Common myeloid progenitor, CD34-positive (primary cell): ENCODE measurements at places on chromosomes 3 and 15.

DNA sequence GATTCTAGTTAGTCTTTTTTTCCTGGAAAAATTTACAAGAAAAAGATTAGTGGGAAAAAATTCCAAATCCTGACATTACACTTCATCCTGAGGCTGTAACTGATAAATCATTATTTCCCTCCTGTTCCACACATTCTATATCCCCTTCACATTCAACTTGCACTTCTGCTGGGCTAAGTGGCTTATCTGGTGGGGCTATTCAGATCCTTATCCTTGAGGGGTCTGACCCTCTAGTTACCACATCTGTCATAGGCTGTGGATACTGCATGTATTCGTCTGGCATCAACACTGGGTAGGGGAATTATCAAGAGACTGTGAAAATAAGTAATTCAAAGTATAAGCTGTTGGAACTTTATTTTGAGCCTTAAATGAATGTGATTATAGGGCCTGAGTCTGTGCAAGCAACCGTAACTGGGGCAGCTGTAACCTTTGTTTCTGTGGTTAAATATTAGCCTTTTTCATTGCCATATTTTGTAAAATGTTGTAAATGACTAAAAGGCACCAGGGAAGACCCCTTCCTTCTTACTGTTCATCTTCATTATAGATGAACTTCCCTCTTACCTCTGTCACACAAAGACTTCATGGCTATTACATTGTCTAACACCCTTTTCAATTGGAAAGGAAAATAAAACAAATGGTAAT, 28.0 kb upstream of the TEX9 start:
- no peak for DNase-seq

GRCh38 chr3:49004352-49005302, 2.6 kb upstream of the WDR6 start:
- no peak for DNase-seq

GRCh38 chr15:95610945-95611344, 719.6 kb upstream of the NR2F2 start:
- no peak for DNase-seq

- DNase-seq = peak; percentile 20
These were observed 100.3 kb upstream of the LIPC start for GRCh38 chr15:58331560-58331912.

DNA sequence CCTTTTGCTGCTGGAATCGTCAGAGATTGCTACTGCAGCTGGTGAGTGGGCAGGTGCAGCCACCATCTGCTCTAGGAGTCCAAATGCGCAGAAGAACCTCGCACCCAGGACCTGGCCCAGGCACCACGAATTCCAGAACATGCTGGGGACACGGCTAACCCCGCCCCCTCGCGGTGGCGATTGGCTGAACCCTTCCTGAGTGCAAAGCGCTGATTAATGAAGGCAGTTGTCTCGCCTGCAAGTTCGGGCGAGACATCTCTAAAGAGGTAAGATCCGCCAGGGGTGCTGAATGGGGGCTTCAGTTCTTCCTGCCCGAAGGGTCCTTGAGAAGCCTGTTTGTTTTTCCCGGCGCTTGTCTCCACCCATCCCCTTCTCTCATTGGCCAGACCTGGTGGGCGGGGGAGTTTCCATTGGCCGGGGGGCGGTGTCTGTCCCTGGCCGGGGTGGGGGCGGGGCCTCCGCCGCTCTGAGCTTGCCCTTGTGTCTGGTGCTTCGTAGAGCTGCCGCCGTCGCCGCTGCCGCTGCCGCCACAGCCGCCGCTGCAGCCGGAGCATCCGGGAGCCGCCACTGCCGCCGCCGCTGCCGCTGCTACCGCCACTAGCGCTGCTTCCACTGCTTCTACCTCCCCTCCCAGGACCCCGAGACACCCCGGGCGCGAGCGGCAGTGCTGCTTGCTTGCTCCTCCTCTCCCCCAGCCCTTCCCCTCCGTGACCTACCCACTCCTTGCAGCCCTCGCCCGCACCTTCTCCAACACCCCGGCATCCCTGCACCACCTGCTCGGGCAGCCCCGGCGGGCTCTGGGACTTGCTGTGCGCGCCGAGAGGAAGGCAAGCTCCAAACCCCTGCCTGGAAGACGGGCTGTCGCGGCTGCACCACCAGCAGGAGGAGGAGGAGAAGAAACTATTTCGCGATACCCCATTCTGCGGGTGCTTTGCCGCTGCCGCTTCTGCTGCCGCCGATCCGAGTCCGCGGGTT, at the start of gene CADM2:
CADM2 (plus strand) TSS at position 495 of the 975 bp plus-strand sequence.
- DNase-seq = peak; percentile 94

GRCh38 chr3:112247350-112247749, 46.7 kb downstream of the SLC9C1 start:
- no peak for DNase-seq

GRCh38 chr3:78834910-78835309, 932.9 kb downstream of the ROBO1 start:
- no peak for DNase-seq

- DNase-seq = peak; percentile 74
These were observed 535 bp downstream of the MCTP2 start for GRCh38 chr15:94231723-94232468.

GRCh38 chr15:82129149-82129692, 83.4 kb upstream of the MEX3B start:
- DNase-seq = no peak

DNA sequence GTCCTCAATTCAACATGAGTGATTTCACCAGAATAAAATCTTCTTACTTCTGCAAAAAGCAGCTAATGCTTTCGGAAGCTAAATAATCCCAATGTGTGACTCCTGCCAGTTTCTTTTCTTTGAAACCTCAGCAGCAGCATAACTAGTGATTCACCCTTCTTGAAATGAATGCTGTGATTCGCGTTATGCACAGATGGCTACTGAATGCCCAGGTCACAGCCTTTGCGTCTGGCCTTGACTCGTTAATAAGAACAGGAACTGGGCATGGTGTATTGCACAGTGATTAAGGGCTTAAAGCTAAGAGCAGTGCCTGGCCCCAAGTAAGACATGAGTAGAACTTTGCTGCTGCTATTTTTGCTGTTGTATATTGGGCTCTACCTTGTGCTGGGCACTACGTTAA, 19.0 kb downstream of the CGNL1 start:
- no peak for DNase-seq
